A549 treated with CpdA at 1 μM for 4 hours (cell line): ENCODE measurements at places on chromosomes 6 and 20. TPM values are rescaled to one million over a fixed set of nuclear protein-coding genes. Genes with fewer than 3 reads are reported as not detected.

MRS2 gene
- 19.2 to 23.2 TPM (median 20.4 TPM) in 5 replicates for total RNA-seq

KIFC1 gene
- 40.9 to 46.6 TPM (median 43.1 TPM) in 5 replicates for total RNA-seq

PROKR2 gene
- not detected in 5 replicates for total RNA-seq

NECAB3 gene
- 10.7 to 15.2 TPM (median 14.2 TPM) in 5 replicates for total RNA-seq

MATN4 gene
- total RNA-seq: 0.08 to 0.14 TPM (median 0.10 TPM) in 3 of 5 replicates, not detected in the others

C6orf62 gene
- 51.2 to 63.3 TPM (median 54.1 TPM) in 5 replicates for total RNA-seq

MICB gene
- 6.6 to 8.6 TPM (median 7.7 TPM) in 5 replicates for total RNA-seq

RAD21L1 gene
- total RNA-seq: not detected in 5 replicates

BCAS1 gene
- total RNA-seq: 0.50 to 0.84 TPM (median 0.62 TPM) in 5 replicates

GPX6 gene
- total RNA-seq: not detected in 5 replicates

HLA-DRA gene
- not detected in 5 replicates for total RNA-seq

LY86 gene
- not detected in 5 replicates for total RNA-seq

ADGRF4 gene
- total RNA-seq: 6.1 to 8.6 TPM (median 6.8 TPM) in 5 replicates

PNLDC1 gene
- total RNA-seq: 0.11 TPM in 1 of 5 replicates, not detected in the others

MMP24 gene
- 15.8 to 20.6 TPM (median 18.5 TPM) in 5 replicates for total RNA-seq

SIRPB2 gene
- not detected in 5 replicates for total RNA-seq

TRAPPC3L gene
- not detected in 5 replicates for total RNA-seq

ZNF184 gene
- 2.5 to 3.4 TPM (median 2.9 TPM) in 5 replicates for total RNA-seq

ASIP gene
- not detected in 5 replicates for total RNA-seq

LHFPL5 gene
- total RNA-seq: 0.13 to 0.22 TPM (median 0.16 TPM) in 3 of 5 replicates, not detected in the others

DLK2 gene
- total RNA-seq: 2.7 to 7.1 TPM (median 5.8 TPM) in 5 replicates

BPIFA1 gene
- total RNA-seq: not detected in 5 replicates

SIRPD gene
- total RNA-seq: not detected in 5 replicates

CRISP3 gene
- total RNA-seq: not detected in 5 replicates

RWDD1 gene
- total RNA-seq: 25.8 to 39.2 TPM (median 34.3 TPM) in 5 replicates

ATP6V1G2 gene
- total RNA-seq: 0.57 to 0.77 TPM (median 0.63 TPM) in 5 replicates

MYB gene
- total RNA-seq: 0.30 to 1.2 TPM (median 0.63 TPM) in 5 replicates

GNAS-AS1 gene
- total RNA-seq: not detected in 5 replicates

PRPH2 gene
- total RNA-seq: not detected in 5 replicates

HCK gene
- total RNA-seq: 0.06 to 0.14 TPM (median 0.10 TPM) in 4 of 5 replicates, not detected in the other

VNN1 gene
- total RNA-seq: 0.03 to 0.13 TPM (median 0.11 TPM) in 4 of 5 replicates, not detected in the other

ZSCAN9 gene
- total RNA-seq: 6.1 to 7.8 TPM (median 7.3 TPM) in 5 replicates

TMEM244 gene
- not detected in 5 replicates for total RNA-seq

CAPN11 gene
- total RNA-seq: not detected in 5 replicates

BEND6 gene
- 0.84 to 1.4 TPM (median 1.2 TPM) in 5 replicates for total RNA-seq

HLA-DQA1 gene
- total RNA-seq: not detected in 5 replicates

MCHR2 gene
- total RNA-seq: not detected in 5 replicates

SCUBE3 gene
- total RNA-seq: 0.05 to 0.12 TPM (median 0.07 TPM) in 5 replicates

OPRL1 gene
- 0.44 to 0.76 TPM (median 0.57 TPM) in 5 replicates for total RNA-seq

CSNK2A1 gene
- total RNA-seq: 146 to 171 TPM (median 156 TPM) in 5 replicates

ACSS2 gene
- 8.7 to 10.1 TPM (median 9.1 TPM) in 5 replicates for total RNA-seq

PSORS1C1 gene
- 3.3 to 6.4 TPM (median 4.2 TPM) in 5 replicates for total RNA-seq

FOXC1 gene
- total RNA-seq: 7.0 to 9.5 TPM (median 7.8 TPM) in 5 replicates

SMLR1 gene
- not detected in 5 replicates for total RNA-seq

SLPI gene
- 8.8 to 14.6 TPM (median 11.2 TPM) in 5 replicates for total RNA-seq

SGK1 gene
- 39.7 to 51.9 TPM (median 43.1 TPM) in 5 replicates for total RNA-seq

KCNK5 gene
- total RNA-seq: 0.99 to 1.4 TPM (median 1.2 TPM) in 5 replicates

SYCP2 gene
- total RNA-seq: 0.24 to 1.1 TPM (median 0.54 TPM) in 5 replicates

NNAT gene
- not detected in 5 replicates for total RNA-seq

DEFB124 gene
- total RNA-seq: not detected in 5 replicates

CCDC28A gene
- total RNA-seq: 11.7 to 14.0 TPM (median 12.8 TPM) in 5 replicates

TRIM40 gene
- total RNA-seq: not detected in 5 replicates

FABP7 gene
- not detected in 5 replicates for total RNA-seq
